Stimulated activated naive CD4-positive, alpha-beta T cell treated with Interleukin-2 at 50 U/mL for 16 hours (primary cell): ENCODE measurements at places on chromosomes 2 and 18.

DNA sequence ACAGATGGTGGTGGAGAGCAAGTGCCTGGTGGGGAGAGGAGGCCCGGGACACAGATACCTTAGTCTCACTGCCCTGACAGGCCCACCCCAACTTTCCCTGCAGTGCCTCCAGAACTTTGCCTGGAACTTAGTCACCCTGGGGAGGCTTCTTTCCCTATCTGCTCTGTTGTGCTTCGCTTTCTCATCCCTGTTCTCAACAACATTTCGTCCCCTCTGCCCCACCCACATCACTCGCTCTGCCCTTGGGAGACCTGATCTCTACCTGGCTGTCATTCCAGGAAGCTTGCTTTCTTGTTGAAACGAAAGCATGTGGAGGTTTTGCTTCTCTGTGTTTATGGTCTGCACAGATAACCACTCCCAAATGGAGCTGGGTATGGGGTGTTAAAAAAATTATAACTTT, 93.8 kb downstream of the PRKCE start:
- DNase-seq = no peak

DNA sequence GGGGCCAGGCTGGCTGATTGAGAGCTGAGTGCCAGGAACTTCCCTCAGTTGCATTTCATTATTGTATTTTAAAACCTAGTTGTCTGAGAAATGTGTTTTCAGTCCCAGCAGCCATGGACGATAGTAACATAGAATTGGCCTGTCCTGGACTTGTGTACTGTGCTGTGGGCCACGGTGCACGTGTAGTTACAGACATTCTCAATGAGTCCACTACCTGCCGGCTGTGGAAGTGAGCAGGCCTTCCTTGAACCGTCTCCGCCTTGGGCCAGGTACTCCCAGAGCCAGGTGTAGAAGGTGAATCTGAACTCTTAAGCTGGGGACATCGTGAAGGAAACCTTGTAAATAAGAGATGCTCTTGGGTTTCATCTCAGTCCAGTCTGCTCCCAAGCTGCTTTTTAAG, 47.0 kb downstream of the UBE2F start:
- no peak for DNase-seq

DNA sequence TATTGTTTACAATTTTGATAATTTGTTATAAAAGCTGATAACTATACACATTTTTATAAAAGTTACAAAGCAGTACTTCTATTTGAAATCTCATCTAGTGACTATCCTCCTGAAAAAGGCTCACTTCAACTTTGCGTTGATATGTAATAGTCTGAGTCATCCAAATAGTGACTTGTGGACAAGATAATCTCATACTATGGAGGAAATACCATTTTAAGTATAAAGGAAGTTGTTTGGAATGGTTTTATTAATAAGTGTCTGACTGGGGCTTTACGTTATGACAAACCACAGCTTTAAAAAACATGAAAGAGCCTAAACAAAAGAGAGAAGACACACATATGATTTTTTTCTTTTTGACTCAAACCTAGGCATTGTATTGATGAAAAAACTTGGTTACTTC, 272.3 kb upstream of the COL3A1 start:
- no peak for DNase-seq

DNA sequence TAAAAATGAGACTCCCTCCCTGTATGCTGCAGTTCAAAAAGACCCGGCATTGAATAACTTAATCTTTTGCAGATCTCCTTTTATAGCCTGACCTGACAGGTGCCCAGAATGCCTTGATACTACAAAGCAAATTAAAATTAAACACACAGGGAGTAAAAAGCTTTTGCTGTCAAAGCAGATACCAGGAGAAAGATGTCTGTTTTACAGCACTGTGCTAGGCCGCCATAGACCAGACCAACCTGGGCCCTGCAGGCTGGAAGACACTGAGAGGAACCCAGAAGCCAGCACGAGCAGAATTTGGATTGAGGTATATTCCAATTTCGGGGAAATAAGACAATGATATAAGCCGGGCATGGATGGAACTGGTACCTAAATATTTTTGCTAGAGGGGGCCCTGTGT, 602.8 kb upstream of the SOX11 start:
- no peak for DNase-seq

- no peak for DNase-seq
Measured at GRCh38 chr2:60676706-60677330, 79.2 kb upstream of the PAPOLG start.

- no peak for DNase-seq
Measured at GRCh38 chr2:86628091-86628522, 4.4 kb upstream of the RNF103 start.

DNA sequence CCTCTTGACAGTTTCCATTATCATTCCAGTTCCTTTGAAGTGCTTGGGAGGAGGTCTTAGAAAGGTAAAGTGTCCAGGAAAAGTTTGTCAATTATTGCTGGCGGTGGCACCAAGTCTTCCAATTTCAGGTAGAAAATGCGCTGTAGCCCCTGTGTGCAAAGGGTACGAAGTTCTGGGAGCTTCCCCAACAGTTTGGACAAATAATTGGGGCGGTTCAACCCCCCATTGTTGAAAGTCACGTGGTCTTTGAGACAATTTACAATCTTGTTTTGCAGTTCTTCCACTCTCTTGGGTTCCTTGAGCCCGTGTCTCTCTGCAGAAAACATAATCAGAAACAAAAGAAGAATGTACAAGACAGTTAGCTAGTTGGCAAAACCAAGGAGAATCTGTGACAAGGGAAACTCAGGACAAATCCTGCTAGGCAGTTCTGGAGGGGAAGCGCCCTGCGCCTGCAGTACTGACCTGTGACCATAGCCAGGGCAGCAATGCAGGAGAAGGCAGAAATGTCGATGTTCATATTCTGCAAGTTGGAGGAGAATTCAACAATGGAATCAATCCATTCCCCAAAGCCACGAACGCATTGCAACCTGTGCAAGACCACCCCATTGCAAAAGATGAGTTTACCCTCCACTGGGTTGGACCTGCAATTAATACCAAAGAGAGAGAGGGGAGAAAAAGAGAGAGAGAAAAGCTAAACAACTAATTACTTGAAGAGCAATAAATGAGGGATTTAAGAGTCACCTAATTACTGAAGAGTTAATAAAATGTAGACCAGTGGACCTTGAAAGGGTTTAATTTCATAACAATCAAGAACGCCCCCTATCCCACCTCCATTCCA, 6.6 kb downstream of the NR4A2 start:
- no peak for DNase-seq

DNA sequence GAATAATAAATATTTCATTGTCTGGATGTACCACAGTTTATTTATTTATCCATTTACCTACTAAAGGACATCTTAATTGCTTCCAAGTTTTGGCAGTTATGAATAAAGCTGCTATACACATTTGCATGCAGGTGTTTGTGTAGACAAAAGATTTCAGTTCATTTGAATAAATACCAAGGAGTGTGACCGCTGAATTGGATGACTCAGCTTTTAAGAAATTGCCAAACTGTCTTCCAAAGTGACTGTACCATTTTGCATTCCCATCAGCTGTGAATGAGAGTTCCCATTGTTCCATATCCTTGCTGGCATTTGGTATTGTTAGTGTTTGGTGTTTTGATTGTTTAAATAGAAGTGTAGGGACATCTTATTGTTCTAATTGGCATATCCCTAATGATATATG, 36.2 kb upstream of the FMNL2 start:
- DNase-seq = no peak

DNA sequence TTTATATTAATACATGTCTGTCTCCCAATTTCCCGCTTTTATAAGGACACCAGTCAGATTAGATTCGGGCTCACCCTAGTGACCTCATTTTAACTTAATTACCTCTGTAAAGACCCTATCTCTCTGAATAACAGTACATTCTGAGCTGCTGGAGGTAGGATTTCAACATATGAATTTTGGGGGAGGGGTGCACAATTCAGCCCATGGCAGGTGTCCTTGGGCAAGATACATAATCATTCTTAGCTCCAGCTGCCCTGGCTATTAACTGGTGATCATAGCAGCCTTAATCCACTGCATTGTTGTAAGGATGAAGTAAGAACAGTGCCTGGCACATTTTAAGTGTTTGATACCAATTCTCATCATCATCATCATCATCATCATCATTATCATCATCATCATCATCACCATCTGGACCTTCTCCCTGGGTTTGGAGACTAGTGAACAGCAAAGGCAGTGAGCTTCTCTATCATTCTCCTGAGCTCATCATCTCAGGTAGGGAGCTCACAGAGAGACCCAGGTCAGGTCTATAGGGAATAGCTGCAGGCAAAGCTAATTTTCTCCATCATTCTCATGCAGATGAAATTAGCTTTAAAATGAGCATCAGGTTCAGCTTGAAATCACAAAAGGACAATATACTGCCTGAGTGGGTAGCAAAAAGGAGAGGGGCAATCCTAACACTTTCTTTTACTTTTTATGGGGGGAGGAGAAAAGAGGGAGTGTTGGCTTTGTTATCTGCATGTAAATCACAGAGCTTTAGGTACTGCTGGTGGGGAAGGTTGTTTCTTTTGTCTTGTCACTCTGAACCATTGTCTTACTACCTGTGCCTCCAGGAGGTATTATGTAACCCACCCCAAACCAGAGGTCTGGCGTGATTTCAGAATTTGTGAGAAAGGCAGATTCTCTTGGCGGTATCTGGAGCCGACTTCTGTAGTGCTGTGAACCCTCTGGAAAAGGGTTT, 125.5 kb upstream of the SPRED2 start:
- no peak for DNase-seq

GRCh38 chr2:95086017-95086416, 35.6 kb downstream of the MRPS5 start:
- no peak for DNase-seq

DNA sequence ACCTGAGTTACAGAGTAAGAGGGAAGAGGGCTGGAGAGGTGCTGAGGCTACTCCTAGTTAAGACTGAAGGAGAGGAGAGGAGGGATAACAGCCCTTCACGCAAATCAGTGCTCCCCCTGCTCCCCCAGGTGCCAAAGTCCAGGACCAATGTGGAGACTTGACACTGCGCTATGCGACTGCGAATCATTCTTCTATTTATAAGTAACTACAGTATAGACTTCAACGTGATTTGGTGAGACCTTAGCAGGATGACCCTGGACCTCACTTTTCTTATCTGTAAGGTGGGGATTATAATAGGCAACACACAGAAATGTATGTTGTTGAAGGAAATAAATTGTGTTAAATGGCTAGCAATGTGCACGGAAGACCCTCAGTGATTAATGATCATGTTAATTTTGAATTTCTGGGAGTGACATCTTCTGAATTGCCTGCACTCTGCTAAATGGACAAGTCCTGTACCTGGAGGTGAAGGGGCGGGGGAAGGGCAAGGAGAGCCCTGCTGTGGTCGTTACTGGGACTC, 11.0 kb downstream of the EN1 start:
- DNase-seq = no peak
